ENCODE measurements at places on chromosomes 7 and 10.

DNA sequence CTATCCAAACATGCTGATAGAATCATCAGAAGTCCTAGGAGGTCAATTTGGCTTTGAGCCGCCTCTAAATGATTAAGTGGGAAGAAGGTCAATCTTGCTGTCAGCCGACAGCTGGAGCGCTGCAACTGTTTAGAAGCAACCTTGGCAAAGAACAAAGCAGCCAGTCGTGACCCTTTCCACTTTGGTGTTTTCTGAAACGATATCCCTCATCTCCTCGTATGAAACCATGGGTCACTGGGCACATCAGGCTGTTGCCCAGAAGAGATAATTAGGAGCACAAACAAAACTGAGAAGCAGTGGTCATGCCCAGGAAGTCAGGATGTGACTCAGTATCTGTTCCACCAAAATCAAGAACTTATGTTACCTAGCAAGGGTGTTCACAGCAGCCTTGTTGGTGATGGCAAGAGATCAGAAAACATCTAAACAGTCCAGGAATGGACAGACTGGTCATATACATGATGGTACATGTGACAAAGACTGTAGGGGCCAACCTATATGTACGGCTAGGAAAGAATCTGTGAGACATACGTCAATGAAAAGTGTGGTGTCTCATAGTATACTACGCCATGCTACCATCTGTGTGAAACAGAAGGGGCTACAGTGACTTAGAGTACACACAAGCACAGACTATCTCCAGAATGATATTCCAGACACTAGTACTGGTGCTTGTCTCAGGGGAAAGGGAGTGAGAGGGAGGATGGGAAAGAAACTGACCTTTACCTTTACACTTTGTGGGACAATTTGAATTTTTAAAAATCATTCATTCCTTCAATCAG lies 22.4 kb downstream of the STN1 start:
- no peak for DNase-seq

GRCh38 chr7:76155938-76156337 lies 45.8 kb upstream of the SRRM3 start:
- DNase-seq = no peak

- peak; percentile 38 for DNase-seq
Measured at GRCh38 chr10:26881600-26882331, 21.0 kb upstream of the ABI1 start.

GRCh38 chr7:138115047-138115446 lies 38.8 kb downstream of the AKR1D1 start:
- no peak for DNase-seq

- no peak for DNase-seq
Measured at GRCh38 chr7:142488842-142489241, 231.0 kb upstream of the PRSS58 start.

- no peak for DNase-seq
Measured at GRCh38 chr10:113322843-113323242, 230.0 kb upstream of the HABP2 start.

GRCh38 chr7:87456247-87456646 lies 19.2 kb downstream of the ABCB4 start:
- DNase-seq = no peak
